ENCODE measurements at places on chromosomes 12 and 14. TPM values are rescaled to one million over a fixed set of nuclear protein-coding genes. Genes with fewer than 3 reads are reported as not detected.

The SYT1 gene
- 3.2 TPM for total RNA-seq

The RBM25 gene
- total RNA-seq: 57.0 TPM

The CLMN gene
- 105 TPM for total RNA-seq

DNA sequence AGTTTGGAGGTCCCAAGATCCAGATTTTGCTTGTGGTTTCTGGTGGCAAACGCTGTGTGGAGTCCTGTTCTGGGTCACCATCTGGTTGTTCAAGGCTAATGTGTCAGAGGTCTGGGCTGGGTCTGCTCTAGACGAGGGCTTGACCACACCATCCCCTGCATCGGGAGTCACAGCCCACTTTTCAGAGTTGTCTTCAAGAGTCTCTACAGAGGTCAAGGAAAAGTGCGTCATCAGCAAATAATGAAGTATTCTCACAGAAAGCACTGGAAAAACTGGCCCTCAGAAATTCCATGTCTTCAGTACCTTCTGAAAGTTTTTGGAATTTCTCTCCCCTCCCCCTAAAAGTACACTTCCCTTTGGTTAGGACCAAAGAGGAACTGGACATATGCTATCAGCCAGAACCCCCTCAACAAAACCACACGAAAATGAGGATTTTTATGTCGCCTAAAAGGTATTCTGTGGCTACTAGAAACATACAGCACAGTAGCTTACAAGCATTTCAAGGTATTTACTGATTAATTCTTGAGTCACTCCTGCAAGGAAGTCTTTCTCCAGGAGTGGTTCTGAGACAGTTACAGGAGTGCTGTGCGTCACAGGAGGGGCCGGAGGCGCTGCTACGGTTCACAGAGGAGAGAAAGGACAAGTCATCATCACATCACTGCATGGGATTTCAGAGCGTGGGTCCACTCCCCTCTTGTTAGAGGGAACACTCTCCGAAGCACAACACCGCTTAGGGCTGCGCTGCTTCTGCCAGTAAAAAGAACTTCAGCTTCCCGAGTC, 35.4 kb downstream of the RAD52 start:
- no peaks in the 10 kb centered on the region for H3K4me1 ChIP-seq
- H3K27me3 ChIP-seq: no peaks in the 10 kb centered on the region
- no peak for DNase-seq
- peaks cover 10% of the 10 kb centered on the region for H3K36me3 ChIP-seq
- no peak overlapping the region for H3K4me3 ChIP-seq

DNA sequence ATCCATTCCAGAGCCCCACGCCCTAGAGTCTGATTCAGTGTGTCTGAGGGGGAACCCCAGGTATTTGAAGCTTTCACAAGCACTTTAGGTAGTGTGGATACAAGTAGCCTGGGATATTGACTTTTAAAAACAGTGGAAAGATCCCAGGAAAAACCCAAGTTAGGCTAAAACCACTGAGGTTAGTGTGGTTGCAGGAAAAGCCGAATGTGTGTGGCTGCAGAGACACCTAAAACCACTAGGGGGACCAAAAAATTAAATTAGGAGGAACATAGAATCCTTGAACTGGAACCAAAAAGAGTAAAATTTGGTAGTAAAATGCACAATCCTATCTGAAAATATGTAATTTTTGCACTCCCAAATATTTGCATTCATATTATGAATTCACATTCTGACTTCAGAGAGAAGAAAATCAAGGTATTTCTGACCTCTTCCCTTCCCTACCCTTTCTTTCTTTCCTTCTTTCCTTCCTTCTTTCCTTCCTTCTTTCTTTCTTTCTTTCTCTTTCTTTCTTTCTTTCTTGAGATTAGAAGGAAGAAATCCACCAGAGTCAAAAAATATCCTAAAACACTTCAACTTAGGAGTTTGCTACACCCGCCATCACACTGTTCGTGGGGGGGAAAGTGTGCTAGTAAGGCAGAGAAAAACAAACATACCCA, 37.8 kb downstream of the SLCO1A2 start:
- H3K4me3 ChIP-seq: no peak overlapping the region
- no peaks in the 10 kb centered on the region for H3K36me3 ChIP-seq
- no peaks in the 10 kb centered on the region for H3K4me1 ChIP-seq
- no peak for DNase-seq

GRCh38 chr12:22230280-22230794, 104.2 kb downstream of the ST8SIA1 start:
- no peak overlapping the region for H3K27ac ChIP-seq
- H3K4me1 ChIP-seq: no peaks in the 10 kb centered on the region
- H3K36me3 ChIP-seq: no peaks in the 10 kb centered on the region
- H3K27me3 ChIP-seq: no peaks in the 10 kb centered on the region
- no peak for DNase-seq

- H3K27me3 ChIP-seq: no peaks in the 10 kb centered on the region
- no peaks in the 10 kb centered on the region for H3K4me1 ChIP-seq
- H3K27ac ChIP-seq: no peak overlapping the region
- no peak overlapping the region for H3K4me3 ChIP-seq
Observed at GRCh38 chr12:128792398-128792797, 31.4 kb downstream of the SLC15A4 start.

All from colonic mucosa (tissue), 4 donors.